ENCODE measurements at places on chromosomes 3 and 15. TPM values are rescaled to one million over a fixed set of nuclear protein-coding genes. Genes with fewer than 3 reads are reported as not detected.
A peak's percentile ranks its signal among the peaks of the same experiment; 100 is the strongest.

DNA sequence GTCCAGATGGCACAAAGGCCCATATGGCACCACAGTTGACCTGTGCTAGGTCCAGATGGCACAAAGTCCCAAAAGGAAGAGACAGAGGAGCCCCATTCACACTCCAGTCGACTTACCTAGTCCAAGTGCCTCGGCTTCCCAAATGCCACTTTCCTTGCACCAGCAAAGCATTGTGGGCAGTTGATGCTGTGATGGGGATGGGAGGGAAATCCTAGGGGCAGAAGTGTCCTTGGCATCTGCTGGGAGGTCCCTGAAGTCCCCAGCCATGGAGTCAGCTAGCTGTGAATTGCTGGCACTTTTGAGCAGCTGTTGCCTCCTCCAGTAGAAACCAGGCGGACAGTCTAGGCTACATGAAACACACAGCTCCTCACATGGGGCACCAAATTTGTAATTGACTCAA, 60.3 kb upstream of the SIAH2 start:
- DNase-seq = no peak

DNA sequence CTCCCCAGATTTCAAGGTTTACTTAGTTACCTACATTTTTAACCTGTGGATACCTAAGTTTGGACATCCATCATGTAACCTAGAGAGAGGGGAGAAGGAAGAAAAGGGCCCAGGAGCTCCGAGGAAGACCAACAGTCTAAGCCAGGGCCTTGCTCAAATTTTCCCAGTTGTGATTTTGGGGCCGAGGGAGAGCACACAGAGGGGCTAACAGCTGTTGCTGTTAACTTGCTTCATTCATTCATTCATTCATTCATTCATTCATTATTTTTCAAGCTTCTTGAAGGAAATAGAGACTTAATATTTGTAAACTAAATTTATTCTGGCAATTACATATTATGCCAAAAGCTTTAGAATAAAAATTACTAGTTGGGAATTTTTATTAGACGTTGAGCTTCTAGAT, 22.9 kb downstream of the SYNM start:
- no peak for DNase-seq

DNA sequence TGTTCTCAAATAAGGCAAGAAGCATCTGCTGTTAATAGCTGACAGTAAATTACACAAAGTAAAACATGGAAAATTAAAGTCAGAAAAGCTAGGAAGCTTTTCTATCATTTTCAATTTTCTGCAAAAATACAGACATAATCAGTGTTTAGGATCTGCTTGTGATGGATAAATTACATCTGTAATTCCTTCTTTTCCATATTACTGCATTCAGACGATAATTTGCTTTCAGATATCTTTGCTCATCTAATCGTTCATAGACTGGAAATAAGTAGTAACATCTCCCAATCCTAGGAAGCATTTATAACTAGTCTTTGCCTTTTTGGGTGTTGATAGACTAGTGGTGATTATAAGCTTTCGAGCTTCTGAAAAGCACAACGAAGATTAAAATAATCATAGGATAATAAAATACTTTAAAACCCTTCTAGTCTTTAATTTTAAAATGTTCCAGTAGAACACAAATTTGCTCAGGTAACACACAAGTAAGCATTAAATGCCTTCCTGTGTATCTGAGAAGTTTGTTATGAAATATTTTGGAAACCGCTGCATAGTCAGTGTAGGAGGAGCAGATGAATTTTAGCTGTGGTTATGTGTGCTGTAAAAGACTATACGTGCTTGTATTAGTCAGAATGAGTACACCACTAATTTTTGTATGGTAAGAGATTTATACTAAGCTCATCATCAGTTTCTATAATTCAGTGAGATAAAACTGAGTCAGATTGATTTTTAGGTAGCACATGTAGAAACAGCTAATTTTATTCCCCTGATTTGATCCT, 41.0 kb downstream of the MBNL1 start:
- DNase-seq = no peak

Gene RLBP1
- not detected for total RNA-seq

Gene CFAP100
- total RNA-seq = not detected

DNA sequence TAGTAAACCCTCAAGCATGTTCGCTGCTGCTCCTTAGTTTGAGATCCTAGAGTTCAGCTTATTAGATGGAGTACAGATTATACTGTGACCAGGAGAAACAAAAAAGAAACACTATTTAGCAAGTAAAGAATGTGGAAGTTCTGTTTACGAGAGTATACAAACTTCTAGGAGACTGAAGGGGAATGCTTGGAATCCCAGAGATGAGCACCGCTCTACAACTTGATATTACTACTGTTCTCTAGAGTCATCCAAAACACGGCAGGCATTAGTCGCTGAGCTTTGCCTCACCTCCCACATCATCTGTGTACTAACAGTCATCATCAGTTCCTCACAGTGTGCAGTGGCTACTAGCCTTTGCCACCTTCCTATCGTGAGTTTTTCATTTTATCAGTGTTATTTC, 121.4 kb upstream of the CHRM5 start:
- DNase-seq = no peak

- DNase-seq = no peak
Observed at GRCh38 chr15:39188930-39189329, 391.9 kb upstream of the THBS1 start.

DNA sequence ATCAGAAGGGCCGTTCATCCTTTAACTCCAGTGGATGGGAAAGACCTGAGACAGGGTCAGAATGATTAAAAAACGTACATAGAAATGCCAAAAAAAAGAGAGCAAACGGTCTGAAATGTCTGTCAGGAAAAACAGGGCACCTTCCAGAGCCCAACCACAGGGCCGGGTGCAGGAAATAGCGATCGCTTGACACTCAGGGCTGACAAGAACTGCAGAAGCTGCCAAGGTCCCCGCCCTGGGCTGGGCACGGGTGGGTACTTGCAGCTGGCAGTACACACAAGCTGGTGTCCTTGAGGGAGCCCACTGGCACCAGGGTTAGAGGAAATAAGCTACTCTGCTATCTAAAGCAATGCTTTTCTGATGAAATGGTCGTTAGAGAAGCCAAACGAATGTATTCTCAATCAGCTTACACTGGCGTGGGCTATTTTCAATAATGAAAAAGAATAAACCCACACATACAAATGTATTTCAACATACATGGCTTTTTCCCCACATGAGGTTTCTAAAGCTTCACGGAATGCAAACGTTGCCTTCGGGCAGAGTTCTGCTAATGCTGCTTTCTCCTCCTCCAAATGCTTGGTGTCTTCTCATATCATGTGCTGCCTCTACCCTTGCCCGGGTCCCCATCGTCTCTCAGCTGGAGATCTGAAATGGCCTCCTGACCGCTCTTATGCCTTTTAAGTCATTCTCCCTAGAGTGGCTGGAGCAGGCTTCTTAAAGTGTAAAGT, 15.6 kb downstream of the FRMD4B start:
- no peak for DNase-seq

- DNase-seq = no peak
Observed at GRCh38 chr15:35040339-35041255, 44.5 kb downstream of the NANOGP8 start.

DNA sequence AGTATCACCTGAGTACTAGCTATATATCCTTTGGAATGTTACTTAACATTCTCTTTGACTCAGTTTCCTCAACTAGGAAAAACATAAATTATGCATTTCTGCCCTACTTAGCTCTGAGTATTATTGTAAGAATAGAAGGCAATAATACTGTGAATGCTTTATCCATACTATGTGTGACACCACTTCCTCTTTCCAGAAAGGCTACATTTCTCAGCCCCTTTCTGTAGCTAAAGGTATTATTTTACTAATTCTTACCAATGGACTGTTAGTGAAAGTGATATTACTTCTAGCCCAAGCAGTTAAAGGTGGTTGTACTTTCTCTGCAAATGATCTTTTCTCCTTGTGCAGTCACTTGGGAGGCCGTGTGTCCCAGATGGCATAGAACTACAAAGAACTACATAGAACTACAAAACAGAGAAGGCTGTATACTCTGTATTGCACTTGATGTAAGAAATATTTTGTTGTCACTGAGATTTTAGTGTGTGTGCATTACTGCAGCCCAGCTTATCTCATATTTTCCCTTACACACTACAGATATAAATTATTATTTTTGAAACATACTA, 35.1 kb downstream of the MYH15 start:
- no peak for DNase-seq

GRCh38 chr3:35929158-35929557, 289.8 kb downstream of the ARPP21 start:
- no peak for DNase-seq

DNA sequence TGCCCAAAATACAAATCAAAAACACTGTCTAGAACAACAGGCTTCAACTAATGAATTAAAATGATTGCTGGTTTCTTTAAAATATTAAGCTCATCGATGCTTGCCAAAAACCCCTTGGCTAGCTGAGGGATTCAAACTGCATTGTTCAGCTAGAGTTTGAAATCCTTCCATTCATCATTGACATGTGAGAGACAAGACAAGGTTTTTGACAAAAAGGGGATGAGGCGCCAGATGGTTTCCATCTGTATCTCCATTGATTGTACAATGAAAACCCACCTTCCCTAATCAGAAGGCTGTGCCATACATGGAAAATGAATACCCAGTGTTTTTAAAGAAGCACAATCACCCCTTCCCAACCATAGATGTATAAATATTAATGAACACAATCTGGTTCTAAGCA, 67.8 kb downstream of the THRB start:
- no peak for DNase-seq

GRCh38 chr15:35320911-35321310, 225.1 kb downstream of the DPH6 start:
- DNase-seq = no peak

GRCh38 chr3:191382661-191383060, 52.3 kb upstream of the UTS2B start:
- DNase-seq = no peak

Gene ATP13A3
- 91.5 TPM for total RNA-seq

DNA sequence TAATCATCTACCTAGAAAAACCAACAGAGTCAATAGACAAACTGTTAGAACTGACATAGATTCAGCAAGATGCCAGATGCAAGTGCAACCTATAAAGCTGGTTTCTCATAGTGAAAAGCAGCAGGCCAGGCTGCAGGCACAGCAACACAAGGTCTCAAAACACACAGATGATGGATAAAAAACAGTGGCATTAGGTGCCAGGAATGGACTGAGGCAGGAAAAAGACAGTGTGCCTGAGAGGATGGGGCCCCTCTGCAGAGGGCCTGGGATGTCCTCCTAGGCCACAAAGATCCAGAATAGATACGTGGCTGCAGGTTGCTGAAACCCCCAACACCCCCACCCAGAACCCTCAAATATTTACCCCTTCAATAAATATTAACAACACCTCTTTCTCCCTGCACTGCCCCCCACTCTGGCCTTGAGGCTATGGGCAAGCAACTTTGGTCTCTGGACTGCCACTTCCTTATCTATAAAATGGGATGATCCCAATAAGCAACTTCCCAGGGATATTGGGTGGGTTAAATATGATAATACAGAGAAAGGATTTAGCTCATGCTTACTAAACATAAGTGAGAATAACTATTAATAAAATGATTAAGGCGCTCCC, 35.2 kb upstream of the FGD5 start:
- no peak for DNase-seq

GRCh38 chr3:184384342-184384741, 4.5 kb downstream of the CHRD start:
- no peak for DNase-seq

DNA sequence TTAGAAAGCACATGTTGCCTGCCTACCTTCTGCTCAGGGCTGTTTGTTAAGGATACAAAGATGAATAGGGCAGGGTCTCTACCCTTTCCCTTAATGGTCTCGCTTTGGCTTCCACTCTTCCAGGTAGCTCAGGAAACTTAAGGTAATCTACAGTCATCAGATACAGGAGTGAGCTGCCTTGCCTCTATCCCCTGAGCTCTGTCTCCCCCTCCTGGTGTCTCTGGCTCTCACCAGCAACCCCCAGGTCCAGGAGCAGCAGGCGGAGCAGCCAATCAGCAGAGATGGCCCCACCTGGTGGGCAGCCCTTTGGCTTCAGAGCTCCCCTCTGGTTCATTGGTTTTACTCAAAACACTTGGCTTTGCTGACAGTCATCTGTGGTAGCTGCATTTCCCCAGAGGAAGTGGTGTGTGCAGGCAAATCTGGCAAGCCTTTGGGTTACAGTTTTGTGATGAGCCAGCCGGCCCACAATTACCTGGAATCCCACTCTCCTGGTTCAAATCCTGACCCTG, 8.5 kb upstream of the CX3CR1 start:
- DNase-seq = peak; percentile 75

- DNase-seq = no peak
Observed at GRCh38 chr3:23948761-23949160, 3.7 kb downstream of the NR1D2 start.

Gene ZNF385D
- not detected for total RNA-seq

Gene STRIT1
- total RNA-seq = not detected

Gene FAM81A
- total RNA-seq = 0.92 TPM

GRCh38 chr3:7696320-7696719, 805.3 kb upstream of the LMCD1 start:
- no peak for DNase-seq

GRCh38 chr15:99247062-99247461, 2.3 kb downstream of the TTC23 start:
- DNase-seq = no peak

- DNase-seq = no peak
Observed at GRCh38 chr3:133463347-133463860, 63.5 kb downstream of the BFSP2 start.

DNA sequence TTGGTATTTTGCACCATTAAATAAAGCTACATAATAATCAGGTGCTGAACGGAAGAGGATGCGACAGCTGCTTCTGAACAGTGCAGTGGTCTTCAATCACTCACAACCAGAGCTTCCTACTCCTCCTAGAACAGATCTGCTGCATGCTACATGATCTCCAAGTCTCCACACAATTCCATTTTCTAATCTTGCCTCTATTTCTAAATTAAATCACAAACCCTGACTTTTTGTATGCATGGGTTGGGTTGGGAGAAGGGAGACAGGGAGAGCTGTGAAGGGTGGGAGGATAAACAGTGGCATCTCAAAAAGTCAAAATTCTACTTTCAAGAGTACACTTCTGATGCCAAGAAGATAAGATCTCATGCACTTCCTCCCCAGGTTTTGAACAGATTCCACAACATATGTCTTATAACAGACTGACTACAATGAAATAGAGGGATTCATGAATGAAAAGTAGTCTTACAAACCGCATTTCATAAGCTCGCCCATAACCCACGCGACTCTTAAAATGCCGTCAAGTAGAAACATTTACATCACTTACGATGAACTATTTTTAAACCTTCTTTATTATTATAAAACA, 57.2 kb downstream of the CHSY1 start:
- DNase-seq = no peak

Gene NOX5
- total RNA-seq = 0.23 TPM

Gene ZNF148
- total RNA-seq = 17.0 TPM

DNA sequence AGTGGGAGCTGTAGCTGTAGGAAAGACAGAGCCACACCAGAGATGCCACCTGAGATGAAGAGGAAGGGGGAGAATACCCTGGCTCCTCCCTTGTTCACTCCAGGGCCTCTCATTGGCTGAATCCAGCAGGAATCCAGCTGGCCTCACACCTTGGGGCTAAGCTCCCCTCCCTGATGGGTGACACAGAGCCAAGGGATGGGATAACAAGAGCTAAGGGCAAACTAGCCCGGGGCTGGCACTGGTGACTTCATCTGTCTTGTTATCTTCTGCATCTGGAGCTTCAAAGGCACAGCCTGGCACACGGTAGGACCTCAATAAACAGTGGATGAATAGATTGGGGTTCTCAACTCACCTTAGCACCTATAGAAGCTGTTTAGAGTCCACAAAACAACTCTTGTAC, 13.8 kb upstream of the GATA2 start:
- no peak for DNase-seq
